ENCODE measurements at places on chromosomes 2 and 18.

DNA sequence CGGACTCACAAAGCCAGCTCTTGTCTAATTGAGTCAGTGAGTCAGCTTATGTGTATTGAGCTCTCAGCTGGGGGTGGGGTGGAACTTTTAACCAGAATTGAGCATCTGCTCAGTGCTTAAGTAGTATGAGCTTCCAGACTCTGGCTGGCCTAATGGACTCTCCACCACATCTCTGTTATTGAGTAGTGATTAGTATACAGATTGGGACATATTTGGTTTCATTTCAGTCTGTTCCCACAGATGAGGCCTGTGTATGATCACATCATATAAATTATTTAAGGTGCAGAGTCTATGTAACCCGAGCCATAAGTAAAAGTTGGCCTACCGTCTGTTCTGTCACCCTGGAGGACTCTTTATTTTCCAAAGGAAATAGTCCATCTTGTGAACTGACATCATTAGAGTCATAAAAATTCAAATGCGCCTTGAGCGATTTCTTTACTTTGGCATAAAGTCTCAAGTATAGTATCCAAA is 152.1 kb downstream of the THSD7B start:
- no peak for DNase-seq

- DNase-seq = no peak
These were observed 68.0 kb downstream of the KLHL29 start for GRCh38 chr2:23452853-23453420.

DNA sequence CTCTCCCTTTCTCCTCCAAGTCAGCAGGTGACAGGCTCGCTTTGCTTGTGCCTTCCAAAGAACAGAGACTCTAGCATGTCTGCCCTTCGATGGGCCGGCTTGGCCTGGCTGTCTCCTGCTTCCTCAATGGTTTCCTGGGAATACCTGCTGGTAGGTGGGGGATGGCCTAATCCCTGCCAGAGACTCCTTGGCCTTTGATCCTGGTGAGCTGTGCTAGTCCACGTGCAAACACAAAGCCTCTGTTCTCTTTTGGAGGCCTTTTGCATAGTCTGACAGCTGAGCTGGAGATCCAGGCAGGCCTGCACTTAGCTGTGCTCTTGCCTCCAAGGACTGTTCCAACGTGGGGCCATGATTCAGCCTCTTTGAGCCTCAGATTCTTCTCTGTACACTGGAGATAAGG is 67.6 kb downstream of the ARL4C start:
- DNase-seq = no peak

GRCh38 chr2:200778038-200778437 is 33.7 kb upstream of the BZW1 start:
- DNase-seq = no peak

GRCh38 chr2:133292259-133292658 is 276.0 kb downstream of the NCKAP5 start:
- DNase-seq = no peak

GRCh38 chr2:14756122-14756541 is 123.6 kb downstream of the LRATD1 start:
- DNase-seq = no peak

- DNase-seq = no peak
These were observed 2.0 kb upstream of the AQP4 start for GRCh38 chr18:26867471-26867870.

- no peak for DNase-seq
These were observed 178.0 kb upstream of the SPOPL start for GRCh38 chr2:138323382-138324067.

GRCh38 chr2:178241844-178242551 is 47.7 kb downstream of the OSBPL6 start:
- DNase-seq = no peak

DNA sequence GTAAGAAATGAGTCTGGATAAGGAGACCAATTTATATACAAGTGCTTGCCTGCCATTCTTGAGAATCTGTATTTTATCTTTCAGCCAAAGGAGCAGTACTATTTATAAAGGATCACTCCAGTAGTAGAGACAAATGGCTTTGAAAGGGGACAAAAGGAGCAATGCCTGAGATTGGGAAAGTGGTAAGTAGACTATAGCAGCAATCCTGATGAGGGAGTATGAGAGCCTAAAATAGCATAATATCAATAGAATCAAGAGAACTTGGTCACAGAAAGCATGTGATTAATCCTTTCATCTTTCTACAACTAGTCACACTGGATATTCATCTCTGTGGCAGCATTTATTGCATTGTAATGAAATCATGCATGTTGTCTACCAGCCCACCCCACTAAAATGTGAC is 20.2 kb downstream of the NRXN1 start:
- no peak for DNase-seq

DNA sequence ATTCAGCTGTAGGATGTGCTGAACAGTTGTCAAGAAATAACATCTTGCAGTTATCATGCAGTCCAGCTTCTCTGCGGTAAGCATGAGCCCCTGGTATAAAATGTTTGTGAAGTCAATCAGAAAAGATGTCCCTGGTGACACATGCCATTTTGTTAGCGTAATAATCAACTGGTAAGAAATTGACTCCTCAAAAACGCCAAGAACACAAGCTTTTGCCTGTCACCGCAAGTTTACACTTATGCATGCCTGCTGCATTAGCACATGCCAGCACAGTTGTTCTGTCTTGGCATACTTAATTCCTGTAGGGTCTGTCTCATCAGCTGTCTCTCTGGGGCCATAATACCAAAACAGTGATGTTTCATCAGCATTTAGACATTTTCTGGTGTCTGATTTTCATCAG is 524.8 kb upstream of the DSEL start:
- DNase-seq = no peak

- DNase-seq = no peak
These were observed 354.1 kb downstream of the DLGAP1 start for GRCh38 chr18:4101009-4101408.

Data from NCI-H187 (cell line).